ENCODE measurements at places on chromosomes 2 and 18.

- DNase-seq: no peak
Measured at GRCh38 chr18:8793445-8794155, 88.2 kb downstream of the MTCL1 start.

DNA sequence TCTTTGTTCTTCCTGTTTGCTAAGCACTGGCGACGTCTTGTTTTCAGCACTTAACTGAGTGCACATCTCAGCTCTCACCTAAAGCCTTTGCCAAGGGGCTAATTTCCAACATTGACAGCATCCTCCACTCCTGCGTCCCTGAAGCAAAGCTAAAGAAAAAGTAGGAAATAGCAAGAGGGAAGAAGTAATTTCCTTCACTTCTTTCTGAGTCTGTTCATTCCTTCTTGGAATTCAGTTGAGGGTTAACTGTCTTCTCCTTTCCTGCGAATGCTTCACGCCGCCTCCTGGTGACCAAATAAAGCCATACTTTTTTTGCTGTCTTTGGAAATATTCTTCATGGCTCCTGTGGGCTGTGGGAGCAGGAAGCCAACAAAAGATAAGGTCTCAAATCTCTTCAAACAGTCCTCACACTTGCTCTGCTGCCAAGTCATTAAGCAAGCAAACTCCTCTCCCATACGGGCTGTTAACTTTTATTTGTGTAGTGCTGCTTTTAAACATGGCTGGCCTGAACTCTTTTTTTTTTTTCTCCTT lies 100.9 kb downstream of the DPP10 start:
- no peak for DNase-seq

- DNase-seq: no peak
Measured at GRCh38 chr2:206193671-206194357, 34.1 kb downstream of the EEF1B2 start.

DNA sequence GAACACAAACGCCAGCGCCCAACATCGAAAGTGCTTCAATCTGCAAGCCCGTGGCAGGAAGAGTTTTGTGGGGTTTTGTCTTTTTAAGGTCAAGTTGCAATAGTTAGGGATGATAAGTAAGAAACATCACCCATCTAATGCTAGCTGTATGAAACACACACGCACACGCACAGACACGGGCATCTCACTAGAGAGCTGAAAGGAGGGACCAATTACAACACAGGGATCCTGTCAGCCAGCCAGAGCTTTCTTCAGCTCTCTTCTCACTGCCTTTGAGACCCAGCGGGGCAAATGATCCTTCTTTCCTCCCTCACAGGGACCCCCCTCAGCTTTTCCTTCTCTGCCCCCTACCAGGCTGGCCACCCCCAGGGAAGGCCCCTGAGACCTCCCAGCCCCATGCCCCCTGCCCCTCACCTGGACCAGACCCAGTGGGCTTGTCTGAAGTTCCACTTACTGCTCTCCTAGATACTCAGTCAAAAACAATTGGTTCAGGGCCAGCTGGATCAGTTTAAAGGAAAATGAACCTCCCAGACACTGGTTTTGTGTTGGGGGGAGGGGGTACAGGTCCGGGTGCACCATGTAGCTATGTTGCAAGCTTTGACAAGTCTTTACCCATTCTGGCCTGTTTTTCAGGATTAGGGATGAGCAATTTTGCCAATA lies 17.9 kb downstream of the CYP26B1 start:
- no peak for DNase-seq

DNA sequence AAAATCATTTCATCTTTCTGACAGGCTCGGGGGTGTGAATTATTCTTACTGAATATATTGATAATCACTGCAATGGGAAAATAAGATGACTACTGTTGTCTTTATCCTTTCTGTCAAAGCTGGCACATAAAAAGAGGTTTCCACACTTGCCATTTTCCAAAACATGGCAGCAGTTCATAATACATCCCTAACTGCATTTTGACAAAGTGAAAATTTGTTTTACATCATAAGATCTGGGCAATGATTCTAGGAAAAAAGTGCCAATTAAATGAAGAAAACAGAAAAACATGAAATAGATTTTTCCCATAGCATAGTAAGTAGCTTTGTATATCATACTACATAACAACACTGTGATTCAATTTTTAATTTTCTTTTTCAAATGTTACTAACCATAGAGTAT lies 65.4 kb downstream of the ERBB4 start:
- no peak for DNase-seq

DNA sequence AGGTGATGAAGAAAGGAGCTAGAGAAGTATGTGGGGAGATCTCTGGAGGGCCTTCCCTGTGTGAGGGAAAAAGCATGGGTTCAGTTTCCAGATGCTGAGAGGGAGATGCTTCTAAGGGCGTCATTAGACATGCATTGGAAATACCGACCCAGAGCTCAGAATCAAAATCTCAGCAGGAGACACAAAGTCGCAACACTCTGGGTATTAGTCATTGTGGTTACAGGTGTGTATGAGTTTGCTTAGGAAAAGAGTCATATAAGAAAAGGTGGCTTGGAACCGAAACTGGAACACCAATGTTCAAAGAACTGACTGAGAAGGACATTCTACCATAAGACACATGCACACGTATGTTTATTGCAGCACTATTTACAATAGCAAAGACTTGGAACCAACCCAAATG lies 477.1 kb downstream of the FBXO15 start:
- no peak for DNase-seq

DNA sequence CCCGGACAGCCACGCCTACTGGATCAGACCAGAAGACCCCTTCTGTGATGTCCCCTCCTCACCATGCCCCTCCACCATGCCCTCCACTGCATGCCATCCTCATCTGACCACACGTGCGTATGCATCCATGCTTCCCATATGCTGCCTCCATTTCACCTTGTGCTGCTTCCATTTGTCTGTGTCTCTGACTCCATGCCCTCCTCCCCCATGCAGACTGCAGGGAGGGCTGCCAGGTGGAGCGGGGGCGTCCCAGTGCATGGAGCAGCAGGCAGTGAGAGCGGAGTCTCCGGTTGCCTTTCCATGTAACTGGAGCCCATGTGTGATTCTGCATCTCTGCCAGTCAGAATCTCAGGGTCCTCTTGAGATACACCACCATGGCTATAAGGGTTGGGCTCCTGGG lies 52.6 kb downstream of the COA5 start:
- no peak for DNase-seq

DNA sequence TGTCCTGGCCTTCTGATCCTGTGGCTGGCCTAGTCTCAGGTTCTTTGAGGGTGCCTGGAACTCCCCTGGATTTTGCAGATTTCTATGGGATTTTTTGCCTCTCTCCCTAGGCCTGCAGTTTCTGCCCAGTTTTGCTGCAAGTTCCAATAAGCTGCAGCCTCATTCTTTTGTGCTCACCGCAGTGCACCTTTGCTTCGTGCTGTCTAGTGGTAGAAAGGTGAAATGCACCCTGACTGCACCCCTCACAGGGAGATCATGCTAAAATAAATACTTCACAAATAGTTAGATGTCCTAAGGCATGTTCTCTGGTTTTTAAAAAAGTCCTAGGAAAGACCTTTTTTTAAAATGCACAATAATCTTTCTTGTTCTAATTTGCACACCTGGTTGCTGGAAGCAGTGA lies 72.5 kb downstream of the GNAL start:
- no peak for DNase-seq

GRCh38 chr2:130916438-130916705 lies 79.7 kb downstream of the ARHGEF4 start:
- DNase-seq: no peak

DNA sequence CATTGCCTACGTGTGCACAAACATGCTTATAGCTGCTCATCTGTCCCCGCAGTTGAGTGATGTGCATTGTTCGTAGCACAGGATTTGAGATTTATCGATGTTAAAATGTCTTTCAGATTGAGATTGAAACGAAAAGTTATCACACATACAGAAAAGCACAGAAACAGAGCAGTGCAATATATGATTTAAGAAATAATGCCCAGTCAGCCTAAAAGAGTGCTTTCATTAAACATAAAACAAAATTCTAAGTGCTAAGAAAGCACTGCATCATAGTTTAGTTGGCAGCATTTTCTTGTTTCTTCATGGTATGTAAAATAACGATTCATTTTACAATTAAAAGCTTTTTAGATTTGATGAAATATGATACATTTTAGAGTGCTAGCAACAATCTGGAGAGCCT lies 31.9 kb upstream of the GORASP2 start:
- DNase-seq: no peak

DNA sequence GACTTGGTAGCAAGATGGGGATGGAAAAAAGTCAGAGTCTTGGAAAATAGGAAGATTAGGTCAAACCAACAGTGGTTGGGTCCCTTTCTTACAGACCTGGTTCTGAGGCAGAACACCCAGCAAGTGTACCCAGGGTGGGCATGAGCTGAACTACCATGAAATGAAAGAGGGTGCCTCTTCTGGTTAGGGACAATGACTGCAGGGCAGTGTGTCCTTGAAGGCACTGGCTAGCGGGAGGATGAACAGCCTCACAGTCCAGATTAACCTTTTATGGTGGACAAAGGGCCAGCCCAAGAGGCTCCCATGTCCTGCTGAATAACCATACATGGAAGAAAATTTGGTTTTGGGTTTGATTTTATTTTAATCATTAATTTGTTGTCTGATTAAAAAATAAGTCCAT lies 61.8 kb upstream of the CCDC85A start:
- DNase-seq: no peak

- DNase-seq: no peak
Measured at GRCh38 chr2:65708086-65708485, 275.7 kb upstream of the SPRED2 start.

- no peak for DNase-seq
Measured at GRCh38 chr2:200087451-200087850, 132.1 kb downstream of the MAIP1 start.

GRCh38 chr18:47604021-47604420 lies 326.4 kb downstream of the SMAD2 start:
- no peak for DNase-seq

GRCh38 chr2:240302041-240302440 lies 133.4 kb upstream of the GPC1 start:
- no peak for DNase-seq

GRCh38 chr18:79790996-79791972 lies 6.5 kb upstream of the KCNG2 start:
- no peak for DNase-seq

GRCh38 chr2:169690958-169691357 lies 3.2 kb downstream of the CFAP210 start:
- DNase-seq: no peak

DNA sequence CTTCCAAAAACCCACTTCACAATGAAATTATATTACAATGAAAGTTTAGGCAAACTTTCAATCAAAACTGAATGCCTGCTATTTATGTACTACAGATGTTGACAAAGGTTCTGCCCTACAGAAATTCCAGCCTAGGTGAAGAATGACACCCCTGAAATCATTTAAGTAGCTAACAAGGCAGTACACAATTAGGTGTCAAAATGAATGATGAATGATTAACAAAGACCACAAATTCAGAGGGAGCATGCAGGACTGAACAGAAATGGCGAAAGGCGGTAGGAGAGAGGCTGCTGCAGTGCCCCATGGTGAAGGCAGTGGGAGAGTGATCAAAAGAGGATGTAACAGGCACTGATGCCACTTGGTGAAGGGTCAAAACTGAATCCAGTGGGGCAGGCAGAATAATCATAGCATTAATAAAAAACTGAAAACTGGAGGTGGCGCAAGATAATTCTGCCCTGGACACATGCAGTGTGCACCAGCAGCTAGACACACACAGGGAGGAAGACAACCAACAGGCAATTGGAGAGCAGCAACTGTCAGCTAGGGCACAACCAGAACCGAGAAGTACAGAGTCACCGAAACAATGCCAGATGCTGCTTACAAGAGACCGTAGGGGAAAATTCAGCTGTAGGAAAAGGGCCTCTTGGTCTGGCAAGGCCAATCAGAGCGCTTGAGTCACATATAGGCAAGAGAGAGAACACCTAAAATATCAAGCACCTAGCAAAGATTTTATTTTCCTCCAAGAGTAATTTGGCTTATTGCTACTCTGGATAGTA lies 4.5 kb downstream of the TMEM131 start:
- no peak for DNase-seq

GRCh38 chr18:38244480-38244879 lies 678.9 kb upstream of the CELF4 start:
- DNase-seq: no peak

- no peak for DNase-seq
Measured at GRCh38 chr2:96135621-96136020, 2.7 kb downstream of the ASTL start.

- DNase-seq: no peak
Measured at GRCh38 chr2:74764429-74765272, 69.3 kb upstream of the HK2 start.

DNA sequence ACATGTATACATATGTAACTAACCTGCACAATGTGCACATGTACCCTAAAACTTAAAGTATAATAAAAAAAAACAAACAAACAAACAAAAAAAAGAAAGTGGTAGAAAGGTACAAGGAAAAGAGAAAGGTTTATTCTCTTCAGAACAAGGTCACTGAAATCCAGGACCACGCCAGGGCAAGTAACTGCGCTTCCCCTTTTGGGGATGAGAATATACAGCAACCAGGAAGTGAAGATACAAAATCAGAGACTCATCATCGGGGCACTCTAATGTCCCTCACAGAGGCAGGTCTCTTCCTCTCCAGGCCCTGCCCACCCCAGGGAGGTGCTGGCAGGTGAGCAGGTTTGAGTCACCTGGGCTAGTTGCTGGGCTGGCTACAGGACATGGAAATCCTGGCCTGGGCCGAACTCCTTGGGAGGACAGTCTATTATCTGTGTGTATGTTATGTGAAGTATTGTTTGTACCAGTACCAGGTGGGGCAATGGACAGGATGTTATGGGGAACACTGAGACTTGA lies 100.4 kb upstream of the GPR45 start:
- no peak for DNase-seq

DNA sequence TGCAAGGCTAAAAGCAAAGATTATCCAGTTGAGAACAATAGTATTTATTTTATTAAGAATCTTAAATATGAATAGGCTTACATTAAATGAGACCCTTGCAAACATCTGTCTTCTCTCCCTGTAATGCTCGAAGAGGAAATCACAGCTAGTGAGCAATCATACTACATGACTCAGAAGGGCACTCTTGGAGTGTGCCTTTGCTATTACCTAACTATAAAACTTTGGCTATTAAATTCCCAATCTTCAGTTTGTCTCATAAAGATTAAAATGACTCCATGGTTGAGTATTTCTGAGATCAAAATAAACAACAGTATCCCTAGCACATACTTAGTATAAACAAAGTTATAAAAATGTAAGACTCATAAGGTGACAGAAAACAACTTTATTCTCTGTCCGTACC lies 296.9 kb downstream of the KCNJ3 start:
- DNase-seq: no peak

- no peak for DNase-seq
Measured at GRCh38 chr2:224999321-224999720, 42.9 kb downstream of the DOCK10 start.

GRCh38 chr2:98588880-98589431 lies 19.4 kb downstream of the COA5 start:
- DNase-seq: no peak

- DNase-seq: no peak
Measured at GRCh38 chr2:223294756-223295155, 242.8 kb downstream of the KCNE4 start.

DNA sequence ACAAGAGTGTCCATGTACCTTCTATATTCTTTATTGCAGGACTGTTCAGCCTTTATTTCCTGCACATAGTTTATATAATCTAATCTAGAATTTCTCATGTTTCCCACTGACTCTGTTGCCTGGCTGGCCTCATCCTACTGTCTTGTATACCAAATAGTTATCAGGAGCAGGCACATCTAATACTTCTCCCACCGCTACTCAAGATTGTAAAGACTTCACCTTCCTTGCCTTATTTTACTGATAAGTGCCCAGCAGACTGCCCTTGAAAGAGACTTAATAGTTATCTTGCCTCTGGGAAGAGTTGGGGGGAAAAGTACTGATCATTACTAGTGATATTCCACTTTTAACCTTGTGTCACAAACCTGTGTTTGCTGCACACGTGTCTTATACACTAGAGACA lies 26.1 kb upstream of the AAK1 start:
- no peak for DNase-seq

All from stimulated activated CD8-positive, alpha-beta memory T cell treated with anti-CD3 and anti-CD28 coated beads, Interleukin-4, amount 100 ng/mL, for 1 hour (primary cell).